ENCODE measurements at places on chromosomes 1 and 21.

DNA sequence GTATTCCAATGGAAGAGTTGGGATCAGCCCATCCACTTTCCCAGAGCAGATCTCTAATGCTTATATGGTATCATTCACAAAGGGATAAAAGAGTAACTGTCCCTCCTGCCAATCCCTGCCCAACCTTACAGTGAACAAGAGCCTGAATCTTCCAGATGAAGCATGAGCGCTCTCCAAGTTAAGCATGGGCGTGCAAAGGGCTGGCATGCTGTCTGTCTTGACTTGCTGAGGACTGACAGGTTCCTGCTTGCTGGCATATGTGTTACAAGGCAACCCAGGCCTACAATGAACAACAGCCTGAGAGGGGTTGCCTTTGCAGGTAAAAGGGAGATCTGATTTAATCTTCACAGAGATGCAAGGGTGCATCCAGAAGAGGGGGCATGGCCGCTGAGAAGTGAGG is 155.6 kb upstream of the SOD1 start:
- no peak for DNase-seq

GRCh38 chr1:95903060-95903459 is 669.0 kb downstream of the RWDD3 start:
- no peak for DNase-seq

GRCh38 chr21:32728848-32729247 is 1.0 kb upstream of the SYNJ1 start:
- DNase-seq, result no peak

DNA sequence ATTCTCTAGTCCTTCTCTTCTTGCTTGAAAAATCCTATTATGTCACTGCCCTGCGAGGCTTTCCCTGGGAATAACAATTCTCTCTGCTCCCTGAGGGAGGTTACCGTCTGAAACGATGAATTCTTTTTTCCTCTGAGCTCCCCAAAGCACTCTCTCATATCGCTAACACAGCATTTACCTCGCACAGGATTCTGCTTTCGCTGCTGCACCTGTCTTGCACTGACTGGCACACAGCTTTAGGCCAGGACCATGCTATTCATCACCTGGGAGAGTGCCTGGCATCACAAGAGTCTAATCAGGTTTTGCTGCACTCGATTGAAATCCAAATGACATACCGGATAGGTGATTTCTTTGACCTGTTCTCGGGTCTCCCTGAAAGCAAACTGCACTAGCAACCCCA is 52.8 kb upstream of the GNG4 start:
- DNase-seq, result no peak

DNA sequence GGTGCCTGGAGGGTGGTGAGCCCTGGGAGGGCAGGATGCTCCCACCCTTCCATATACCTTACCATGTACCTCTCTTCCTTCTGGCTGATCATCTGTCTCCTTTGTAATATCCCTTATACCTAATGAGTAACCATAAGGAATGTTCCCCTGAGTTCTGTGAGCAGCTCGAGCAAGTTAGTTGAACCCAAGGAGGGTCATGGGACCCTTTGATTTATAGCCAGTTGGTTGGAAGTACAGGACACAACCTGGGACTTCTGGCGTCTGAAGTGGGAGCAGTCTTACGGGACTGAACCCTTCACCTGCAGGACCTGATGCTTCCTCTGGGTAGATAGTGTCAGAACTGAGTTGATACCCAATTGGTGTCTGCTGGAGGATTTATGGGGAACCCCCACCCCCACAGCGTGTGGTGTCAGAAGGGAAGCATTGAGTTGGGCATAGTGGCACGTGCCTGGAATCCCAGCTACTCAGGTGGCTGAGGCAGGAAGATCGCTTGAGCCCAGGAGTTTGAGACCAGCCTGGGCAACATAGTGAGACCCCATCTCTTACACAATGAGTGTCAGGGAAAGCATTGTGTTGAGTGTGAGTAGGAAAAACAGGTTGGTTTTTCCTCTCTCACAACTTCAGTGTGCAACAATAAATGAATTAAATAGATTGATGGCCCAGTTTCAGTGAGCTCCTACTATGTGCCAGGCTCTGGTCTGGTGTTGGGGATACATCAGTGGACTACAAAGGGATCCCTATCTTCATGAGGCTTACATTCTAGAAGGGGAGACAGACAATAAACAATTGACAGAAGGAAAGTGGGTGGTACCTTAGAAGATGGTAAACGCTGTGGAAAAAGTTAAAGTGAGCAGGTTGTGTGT is 16.0 kb downstream of the DNAJC16 start:
- no peak for DNase-seq

DNA sequence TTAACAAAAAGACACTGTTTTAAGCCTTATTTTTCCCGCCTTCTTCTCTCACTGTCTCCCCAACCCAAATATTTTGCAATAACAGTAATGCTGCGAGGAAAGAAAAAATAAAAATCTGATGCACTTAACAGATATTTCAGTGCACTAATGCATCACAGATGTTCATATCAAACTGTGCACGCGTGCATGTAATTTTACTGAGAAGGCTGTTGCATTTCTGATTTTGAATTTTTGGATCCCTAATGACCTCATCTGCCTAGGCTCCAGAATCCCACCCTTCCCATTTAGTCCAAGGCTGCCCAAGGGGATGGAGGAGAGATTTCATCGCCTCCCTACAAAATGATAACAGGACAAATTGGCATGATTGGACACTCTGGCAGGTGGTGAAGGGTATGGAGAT is 5.5 kb downstream of the TRABD2B start:
- DNase-seq, result no peak

GRCh38 chr1:174964261-174964971 is 35.3 kb upstream of the CACYBP start:
- DNase-seq, result no peak

DNA sequence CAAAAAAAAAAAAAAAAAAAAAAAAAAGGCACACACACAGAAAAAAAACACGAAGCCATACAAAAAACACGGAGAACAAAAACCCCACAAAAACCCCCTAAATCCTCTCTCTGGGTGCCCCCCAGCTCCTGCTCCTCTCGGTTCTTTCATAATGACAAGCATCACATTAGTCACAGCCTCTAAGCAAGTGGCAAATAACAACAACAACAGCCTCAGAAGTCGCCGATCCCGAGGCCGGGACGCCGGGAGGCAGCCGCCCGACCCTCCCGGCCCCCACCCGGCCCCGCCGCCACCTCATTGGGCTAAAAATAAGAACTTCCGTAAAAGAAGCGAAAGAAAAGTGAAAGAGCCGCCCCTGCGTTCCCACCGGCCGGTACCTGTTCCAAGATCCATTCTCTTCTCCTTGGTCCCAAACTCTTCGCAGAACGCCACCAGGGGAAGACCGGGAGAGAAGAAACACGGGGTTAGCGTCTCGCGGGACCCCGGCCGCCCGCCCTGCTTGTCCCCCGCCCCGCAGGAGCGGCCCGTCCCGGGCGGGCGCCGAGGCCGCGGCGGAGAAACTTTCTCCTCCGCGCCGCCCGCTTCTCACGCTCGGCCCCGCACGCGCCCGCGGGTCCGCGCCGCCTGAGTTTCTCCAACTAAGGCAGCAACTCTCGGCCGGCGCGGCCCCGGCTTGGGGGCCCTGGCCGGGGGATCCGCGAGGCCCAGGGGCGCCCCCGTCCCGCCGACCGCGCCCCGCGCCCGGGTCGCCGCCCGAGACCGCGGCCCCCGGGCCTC is 102.8 kb downstream of the CASZ1 start:
- no peak for DNase-seq

GRCh38 chr1:226360106-226360746 is 47.7 kb downstream of the PARP1 start:
- no peak for DNase-seq

GRCh38 chr1:215551806-215552205 is 15.3 kb upstream of the KCTD3 start:
- DNase-seq, result no peak

GRCh38 chr1:8174807-8175206 is 143.1 kb upstream of the SLC45A1 start:
- DNase-seq, result no peak

GRCh38 chr1:201751872-201752271 is 77.1 kb upstream of the IPO9 start:
- no peak for DNase-seq

DNA sequence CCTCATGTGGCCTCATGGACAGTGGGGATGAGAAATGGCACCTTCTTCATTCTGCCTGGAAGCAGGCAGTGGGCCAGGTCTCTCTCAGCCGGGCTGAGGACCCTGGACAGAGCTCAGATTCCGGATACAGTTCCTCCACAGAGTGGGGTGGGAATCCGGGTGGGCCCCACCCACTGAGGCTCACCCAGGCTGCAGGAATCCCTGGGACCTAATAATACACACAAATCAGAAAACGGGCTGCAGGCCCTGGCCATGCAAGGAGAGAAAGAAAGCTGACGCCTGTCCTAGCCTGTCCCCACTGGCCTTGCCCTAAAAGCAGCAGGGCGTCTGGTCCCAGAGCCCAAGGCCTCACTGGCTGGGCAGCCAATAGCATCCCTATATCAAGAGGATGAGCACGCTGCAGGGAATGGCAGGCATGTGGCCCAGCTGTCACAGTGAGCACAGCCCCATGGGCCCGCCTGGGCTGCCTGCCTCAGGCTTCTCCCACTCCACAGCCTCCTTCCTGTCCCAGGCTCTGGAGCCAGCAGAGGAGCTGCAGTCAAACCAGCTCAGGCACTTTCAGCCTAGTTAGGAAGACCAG is 25.3 kb downstream of the ACTA1 start:
- DNase-seq, result no peak

- no peak for DNase-seq
These were observed 61.2 kb upstream of the DPH5 start for GRCh38 chr1:101086783-101087182.

GRCh38 chr1:151809290-151809984 is 4.2 kb upstream of the LINGO4 start:
- DNase-seq, result no peak

- DNase-seq, result peak; percentile 20
These were observed 11.3 kb downstream of the RPAP2 start for GRCh38 chr1:92310185-92310597.

- DNase-seq, result peak; percentile 30
These were observed 1.1 kb upstream of the KNCN start for GRCh38 chr1:46552357-46553237.

GRCh38 chr1:61084491-61085031 is 2.2 kb downstream of the NFIA start:
- DNase-seq, result no peak

- no peak for DNase-seq
These were observed 168.9 kb downstream of the FASLG start for GRCh38 chr1:172827841-172828240.

GRCh38 chr1:50265790-50266314 is 157.1 kb downstream of the ELAVL4 start:
- DNase-seq, result no peak

DNA sequence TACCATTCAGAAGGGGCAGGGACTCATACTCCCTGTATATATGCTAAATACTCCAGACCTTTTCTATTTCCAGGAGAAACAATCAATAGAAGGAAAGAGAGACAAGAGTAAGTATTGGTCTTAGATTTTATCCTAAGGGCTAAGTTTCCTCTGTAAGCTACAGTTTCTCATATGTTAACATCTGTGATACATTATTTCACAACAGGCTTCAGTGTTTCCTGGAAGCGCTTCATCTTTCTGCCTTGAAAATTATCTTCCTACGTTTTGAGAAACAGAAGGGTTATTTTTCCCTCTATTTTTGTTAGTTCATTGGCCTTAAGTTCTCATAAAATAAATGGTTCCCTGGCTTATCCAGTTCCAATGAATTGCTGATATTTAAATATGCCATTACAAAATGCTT is 15.6 kb downstream of the FMO1 start:
- no peak for DNase-seq

DNA sequence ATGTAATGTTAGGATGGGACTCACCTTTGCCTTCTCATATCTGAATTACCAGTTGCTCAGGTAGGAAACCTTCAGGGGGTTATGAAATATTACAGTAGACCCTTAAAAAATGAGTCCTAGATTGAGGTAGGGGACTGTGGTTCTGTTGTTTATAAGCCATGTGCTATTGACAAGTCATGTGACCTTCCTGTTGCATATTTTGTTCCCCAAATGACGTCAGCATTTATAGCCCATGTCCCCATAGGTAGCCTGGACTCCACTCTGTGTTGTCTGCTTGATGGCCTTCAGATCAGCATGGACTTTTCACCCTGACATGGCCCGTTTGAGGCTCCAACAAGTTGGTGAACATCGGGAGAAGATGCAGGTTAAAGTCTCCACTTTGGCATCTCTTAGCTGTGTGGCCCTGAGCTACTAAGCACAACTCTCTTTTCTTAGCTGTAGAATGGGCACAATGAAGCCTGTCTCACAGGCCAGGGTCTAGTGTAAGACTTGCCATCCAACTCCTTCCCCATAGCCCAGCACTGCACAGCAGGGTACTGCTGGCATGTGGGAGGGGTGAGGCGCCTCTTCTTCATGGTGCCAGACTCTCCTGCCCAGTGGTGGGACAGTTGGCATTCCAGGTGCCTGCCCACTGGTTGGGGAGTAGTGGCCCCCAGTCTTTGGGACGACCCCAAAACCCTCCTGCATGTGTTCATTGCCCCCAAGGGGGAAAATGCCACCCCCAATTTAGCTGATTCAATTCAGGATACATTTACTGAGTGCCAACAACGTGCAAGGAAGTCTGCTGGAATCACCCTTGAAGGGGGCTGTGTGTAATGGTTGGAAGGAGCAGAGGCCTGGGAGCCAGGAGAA is 36.1 kb upstream of the TTC22 start:
- DNase-seq, result no peak

DNA sequence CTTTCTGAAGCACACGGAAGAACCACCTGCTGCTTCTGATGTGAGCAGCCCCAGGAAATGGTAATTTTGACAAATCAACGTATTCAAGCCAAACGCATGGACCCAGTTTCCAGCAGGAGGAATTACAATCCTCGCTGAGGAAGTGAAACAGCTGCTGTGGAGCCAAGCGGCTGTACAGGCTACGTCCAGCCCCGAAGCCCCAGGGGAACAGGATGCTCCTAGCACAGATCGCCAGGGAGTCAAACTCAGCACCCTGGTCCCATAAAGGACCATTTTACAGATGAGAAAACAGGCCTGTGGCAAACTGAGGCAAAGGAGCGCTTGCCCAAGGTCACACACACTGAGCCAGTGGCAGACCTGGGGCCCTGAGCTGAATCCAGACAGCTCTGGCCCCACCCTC is 108.0 kb downstream of the PTPRU start:
- DNase-seq, result no peak

GRCh38 chr1:177772386-177772960 is 197.4 kb downstream of the SEC16B start:
- DNase-seq, result no peak

- DNase-seq, result no peak
These were observed 29.5 kb upstream of the SH3D21 start for GRCh38 chr1:36276688-36277087.

- DNase-seq, result no peak
These were observed 1.3 kb upstream of the LDLRAP1 start for GRCh38 chr1:25541889-25542658.

DNA sequence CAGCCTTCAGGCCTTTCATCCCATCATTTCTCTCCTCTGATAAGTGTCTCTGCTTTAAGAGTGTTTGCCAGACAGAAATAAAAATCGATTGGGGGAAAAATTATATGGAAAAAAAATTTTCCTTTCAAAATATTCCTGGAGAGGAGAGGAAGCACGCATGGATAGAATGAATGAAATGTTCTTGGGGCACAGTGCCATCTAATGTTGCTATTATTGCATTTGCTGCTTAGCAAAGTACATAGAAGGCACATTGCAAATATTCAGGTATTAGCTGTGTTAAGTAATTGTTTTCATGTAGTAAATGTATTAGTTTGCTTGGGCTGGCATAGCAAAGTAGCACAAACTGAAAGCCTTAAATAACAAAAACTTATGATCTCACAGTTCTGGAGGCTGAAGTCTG is 18.1 kb downstream of the B3GALT5 start:
- DNase-seq, result no peak
